ENCODE measurements at places on chromosomes 7 and 10.

DNA sequence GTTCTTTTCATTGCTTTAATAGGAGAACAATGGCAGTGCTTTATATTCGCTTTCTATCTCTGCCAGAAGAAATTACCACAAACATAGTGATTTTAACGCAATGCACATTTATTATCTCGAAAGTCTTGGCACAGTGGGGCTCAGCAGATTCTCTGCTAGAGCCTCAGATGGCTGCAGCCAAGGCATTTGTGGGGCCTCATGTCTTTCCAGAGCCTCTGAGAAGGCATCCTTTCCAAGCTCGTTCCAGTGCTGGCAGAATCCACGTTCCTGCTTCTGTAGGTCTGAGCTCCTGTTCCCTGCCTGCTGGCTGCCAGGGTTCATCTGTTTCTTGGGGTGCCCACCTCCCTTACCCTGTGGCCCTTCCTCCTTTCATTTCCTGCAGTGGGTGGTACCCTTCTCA, 60.2 kb downstream of the LRRC18 start:
- DNase-seq = no peak

GRCh38 chr10:129956286-129956670, 7.8 kb downstream of the EBF3 start:
- DNase-seq = no peak

DNA sequence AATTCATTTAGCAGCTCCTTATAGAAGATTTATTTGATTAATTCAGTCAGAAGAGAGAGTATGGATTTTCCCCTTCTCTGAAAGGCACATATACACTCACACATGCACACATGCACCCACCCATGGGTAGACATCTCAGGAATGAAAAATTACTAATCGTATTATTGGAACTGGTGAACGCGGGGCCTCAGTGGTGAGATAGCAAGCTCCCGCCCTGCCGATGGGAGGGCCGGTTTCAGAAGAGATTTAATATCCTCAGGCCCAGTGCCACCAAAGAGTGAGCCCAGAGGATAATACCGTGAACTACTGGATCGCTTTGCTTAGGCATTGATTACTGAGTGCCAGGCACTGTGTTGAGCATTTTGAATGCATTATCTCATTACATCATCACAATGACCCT, 38.0 kb upstream of the EMX2 start:
- no peak for DNase-seq

- no peak for DNase-seq
Observed at GRCh38 chr10:133226251-133226808, 3.7 kb upstream of the UTF1 start.

Measured in NCI-H187 (cell line).